ENCODE measurements at places on chromosomes 5 and 9.
A peak's percentile ranks its signal among the peaks of the same experiment; 100 is the strongest.

GRCh38 chr5:154480847-154481246 lies 2.8 kb upstream of the HAND1 start:
- no peak for DNase-seq

GRCh38 chr5:168908207-168908606 lies 329.0 kb upstream of the PANK3 start:
- DNase-seq: no peak

GRCh38 chr5:17287501-17288155 lies 70.2 kb downstream of the BASP1 start:
- no peak for DNase-seq

GRCh38 chr5:448061-448765 lies 5.2 kb downstream of the EXOC3 start:
- no peak for DNase-seq

GRCh38 chr5:163915481-163915961 lies 410.1 kb downstream of the MAT2B start:
- DNase-seq: peak; percentile 56

DNA sequence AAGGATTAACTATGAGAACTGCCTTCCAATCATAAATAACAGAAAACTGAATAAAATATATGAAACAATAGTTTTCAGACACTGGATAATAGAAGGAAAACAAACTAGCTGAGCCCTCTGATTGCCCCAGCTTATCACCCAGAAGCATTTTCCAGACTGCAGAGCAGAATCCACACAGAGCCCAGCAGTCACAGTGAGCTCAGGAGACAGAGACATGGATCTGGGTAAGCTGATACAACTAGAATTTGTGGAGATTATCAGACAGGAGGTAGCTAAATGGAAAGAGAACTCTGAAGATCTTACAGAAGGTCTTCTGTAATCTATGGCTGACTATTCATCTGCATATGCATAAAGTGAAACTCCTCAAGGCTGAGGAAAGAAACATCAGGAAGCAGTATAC lies 128.8 kb downstream of the NR2F1-AS1 start:
- DNase-seq: no peak

DNA sequence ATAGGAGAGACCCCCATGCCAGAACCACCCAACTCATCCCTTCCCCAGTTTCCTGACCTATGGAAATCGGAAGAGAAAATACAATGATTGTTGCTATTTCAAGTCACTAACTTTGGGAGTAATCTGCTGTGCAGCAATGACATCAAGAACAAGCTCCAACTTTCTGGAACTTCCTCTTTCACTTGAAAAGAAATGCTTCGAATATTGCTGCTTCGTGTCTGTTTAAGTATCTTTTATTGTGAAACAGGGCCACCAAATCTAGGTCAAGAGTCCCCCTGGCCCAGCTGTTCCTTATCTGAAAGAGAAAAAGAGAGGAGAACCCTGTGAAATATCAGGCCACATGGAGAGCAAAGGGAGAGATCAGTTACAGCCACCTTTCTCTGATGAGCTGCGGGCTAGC lies 59.4 kb upstream of the DNAH5 start:
- no peak for DNase-seq

GRCh38 chr9:111294691-111295451 lies 35.2 kb downstream of the OR2K2 start:
- no peak for DNase-seq

GRCh38 chr9:71604197-71605063 lies 163.9 kb downstream of the CEMIP2 start:
- peak; percentile 13 for DNase-seq

DNA sequence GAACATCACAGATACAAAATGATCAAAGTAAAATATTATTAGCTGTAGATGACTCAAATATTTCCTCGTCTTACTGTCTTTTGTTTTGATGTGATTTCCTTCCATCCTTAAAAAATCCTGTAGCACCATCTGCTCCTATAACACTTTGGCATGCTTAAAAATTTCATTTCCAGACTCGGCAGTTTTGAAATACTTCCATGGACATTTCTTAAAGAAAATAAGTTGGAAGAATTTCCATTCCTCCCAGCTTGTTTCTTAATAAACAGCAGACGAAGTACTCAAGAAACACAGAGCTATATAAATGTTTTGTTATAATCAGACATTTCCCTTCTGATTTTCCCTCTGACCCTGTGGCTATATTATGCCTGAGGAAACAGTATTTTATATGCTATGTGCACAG lies 41.2 kb upstream of the SVEP1 start:
- DNase-seq: no peak

DNA sequence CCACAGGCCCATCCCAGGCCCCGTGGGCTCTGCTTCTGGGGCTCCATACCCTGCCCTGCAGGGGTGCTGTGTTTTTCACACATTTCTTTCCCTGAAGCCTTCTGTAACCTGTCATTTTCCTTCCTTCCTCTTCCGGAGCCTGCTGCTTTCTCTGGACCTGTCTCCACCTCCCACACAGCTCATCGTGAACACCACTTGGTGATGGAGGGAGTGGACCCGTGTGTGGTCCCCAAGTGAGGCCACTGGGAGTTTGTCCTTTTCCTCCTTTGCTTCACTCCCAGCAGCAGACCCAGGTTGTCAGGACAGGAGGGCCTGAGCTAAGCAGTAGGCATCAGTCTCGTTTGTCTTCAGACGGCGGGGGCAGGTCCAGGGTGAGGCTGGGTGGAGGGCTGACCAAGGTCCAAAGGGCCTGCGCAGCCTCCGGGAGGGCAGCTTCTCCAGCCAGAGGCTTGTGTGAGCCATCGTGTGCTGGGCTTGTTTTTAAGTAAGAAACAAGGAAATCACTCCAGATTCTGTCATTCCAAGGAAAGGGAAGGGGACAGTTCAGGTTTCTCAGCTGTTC lies 5.8 kb upstream of the POMT1 start:
- DNase-seq: no peak

DNA sequence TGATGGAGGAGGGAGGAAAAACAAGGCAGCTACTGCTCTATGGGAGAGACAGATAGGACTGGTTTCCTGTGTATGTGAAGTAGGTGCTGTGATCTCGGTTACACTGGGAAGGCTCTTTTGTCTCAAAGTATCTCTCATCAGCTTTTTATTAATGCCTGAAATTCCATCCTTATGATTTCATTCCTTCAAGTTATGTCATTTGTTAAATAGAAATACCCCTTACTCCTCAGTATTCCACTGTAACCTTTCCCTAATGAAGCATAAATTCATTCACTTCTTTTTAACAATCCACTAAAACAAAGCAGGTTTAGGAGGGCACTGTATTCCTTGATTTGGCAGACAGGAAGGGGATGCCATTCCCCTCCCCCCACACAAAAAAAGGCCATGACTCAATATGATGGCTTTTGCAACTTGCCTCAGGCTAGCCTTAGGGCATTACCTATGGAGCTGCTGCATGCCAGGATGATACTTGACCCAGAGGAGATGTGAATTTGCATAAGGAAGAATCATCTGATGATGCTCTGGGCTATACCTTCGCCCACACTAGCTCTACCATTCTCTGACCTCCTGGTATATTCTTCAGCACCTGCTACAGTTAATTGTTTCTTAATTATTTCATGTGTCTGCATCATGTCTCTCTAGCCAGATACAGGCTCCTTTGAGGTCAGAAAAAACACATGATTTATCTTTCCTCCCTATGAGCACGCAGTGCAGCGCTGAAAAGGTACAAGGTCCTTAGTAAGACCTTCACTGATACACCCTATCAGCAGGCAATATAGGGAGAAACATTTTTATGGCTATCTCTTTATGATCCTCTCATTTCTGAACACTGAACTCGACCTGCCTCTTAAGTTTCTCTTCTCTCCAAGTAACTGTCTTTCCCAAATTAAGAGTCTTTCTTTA lies 26.3 kb downstream of the NR3C1 start:
- no peak for DNase-seq

DNA sequence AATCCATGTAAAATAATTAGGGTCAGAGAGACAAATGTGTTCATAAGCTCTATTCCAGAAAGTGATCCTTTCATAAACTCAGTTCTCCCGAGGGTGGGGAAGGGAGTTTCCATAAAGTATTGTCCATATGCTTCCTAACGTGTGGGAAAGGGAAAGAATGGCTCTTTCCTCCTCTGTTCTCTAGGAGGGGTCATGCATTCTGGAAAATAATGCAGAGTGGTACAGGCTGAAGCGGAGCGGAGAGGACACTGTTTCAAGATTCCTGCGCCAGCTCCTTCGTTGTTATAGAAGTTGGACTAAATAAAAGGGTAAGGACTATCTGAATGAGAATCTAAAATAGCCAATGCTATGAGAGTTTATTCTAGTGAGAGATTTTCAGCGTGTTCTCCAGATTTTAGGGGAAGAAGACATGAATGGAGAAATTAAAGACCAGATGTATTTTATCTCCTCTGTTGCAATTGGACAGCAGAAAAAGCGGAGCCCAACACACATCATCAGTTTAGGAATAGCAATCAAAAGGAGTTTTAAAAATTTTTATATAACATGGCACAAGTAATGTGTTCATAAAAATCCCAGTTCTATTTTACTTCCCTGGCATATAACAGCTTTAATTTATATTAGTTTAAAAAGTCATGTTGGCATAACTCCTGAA lies 166.9 kb upstream of the MPDZ start:
- DNase-seq: no peak

Data from NCI-H2171 (cell line).